Left lung (tissue), 14 donors: ENCODE measurements at places on chromosomes 2 and 18.

GRCh38 chr2:159399716-159400415 is 113.4 kb upstream of the WDSUB1 start:
- H3K27ac ChIP-seq, result no peak overlapping the region
- H3K4me3 ChIP-seq, result no peak overlapping the region
- H3K27me3 ChIP-seq, result no peaks in the 10 kb centered on the region
- DNase-seq, result no peak

- H3K27ac ChIP-seq, result no peak overlapping the region
- peaks cover 4% of the 10 kb centered on the region for H3K4me1 ChIP-seq
- peak; percentile 20 for DNase-seq
- H3K36me3 ChIP-seq, result peaks cover 83% of the 10 kb centered on the region
- no peak overlapping the region for H3K4me3 ChIP-seq
These were observed 18.0 kb downstream of the ZC3H15 start for GRCh38 chr2:186503827-186504606.

DNA sequence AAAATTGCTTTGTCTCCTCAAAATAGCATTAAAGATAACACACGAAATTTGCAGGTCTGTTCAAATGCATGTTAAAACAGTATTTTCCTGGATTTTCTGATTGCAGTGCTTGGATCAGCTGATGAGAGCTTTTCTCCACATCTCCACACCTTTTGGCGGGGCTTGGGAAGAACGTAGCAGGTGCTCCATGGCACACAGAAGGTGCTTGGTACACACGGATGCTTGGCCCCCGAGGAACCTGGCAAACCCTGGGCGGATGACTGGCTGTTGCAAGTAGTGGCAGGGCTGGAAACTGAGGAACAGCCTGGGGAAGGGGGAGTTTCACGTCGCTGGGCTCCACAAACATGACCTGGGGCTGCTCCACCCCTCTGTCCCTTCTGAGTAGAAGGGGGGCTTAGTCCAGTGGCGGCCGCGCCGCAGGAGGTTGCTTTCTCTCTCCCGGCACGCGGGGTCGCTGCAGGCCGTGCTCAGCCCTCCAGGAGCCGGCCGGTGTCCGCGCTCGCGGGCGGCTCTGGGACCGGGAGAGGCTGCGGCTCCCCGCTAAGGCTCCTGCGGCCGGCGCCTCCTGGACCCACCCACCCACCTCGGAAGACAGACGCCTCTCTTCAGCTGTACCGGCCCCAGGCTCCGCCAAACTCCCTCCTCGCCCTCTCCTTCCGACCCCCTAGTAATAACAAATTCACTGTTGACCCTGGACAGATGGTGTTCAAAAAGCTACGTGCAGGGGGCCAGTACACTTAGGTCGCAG is 69.3 kb downstream of the MARCO start:
- no peak overlapping the region for H3K4me3 ChIP-seq
- no peak overlapping the region for H3K27ac ChIP-seq
- H3K36me3 ChIP-seq, result no peaks in the 10 kb centered on the region
- peak; percentile 88 for DNase-seq

- DNase-seq, result no peak
- no peaks in the 10 kb centered on the region for H3K4me1 ChIP-seq
- H3K36me3 ChIP-seq, result no peaks in the 10 kb centered on the region
- no peak overlapping the region for H3K27ac ChIP-seq
These were observed 34.9 kb downstream of the MGAT5 start for GRCh38 chr2:134288814-134289213.

DNA sequence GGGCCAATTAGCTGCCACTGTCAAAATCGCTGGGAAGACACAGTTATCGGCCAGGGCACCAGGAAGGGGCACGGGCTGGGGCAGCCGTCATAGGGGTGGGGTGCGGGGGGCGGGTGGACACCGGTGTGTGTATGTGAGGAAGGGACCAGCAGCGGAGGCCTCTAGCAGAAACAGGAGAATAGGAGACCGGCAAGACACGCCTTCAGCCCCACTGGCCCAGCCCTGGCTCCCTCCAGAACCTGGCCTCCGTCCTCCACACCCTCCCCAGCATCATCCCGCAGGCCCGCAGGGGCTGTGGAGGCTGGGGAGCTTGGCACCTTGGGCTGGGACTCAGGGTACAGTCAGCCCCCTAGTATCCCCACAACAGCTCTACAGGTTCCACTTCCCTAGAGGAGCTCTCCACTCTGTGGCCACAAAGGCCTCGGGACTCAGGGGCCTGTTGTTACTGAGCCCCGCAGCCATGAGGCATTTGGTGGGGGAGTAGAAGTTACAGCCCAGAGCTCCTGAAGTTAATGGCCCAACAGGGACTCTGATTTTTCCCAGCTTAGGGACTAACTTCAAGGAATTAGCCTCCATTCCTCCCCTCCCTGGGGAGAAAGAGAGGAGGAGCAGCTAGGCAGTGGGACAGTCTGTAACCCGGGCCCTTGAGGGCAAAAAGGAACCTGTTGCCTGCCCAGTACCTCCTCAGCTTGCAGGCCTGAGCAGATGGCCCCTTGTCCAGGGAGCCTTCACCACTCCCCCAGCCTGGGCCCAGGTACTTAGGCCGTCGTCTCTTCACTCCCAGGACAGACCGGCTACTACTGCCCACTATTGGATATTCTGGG is 19.9 kb downstream of the SH2D6 start:
- H3K4me1 ChIP-seq, result peaks cover 17% of the 10 kb centered on the region
- no peak for DNase-seq
- no peaks in the 10 kb centered on the region for H3K36me3 ChIP-seq
- peak overlapping the region; percentile 99 for H3K27ac ChIP-seq

DNA sequence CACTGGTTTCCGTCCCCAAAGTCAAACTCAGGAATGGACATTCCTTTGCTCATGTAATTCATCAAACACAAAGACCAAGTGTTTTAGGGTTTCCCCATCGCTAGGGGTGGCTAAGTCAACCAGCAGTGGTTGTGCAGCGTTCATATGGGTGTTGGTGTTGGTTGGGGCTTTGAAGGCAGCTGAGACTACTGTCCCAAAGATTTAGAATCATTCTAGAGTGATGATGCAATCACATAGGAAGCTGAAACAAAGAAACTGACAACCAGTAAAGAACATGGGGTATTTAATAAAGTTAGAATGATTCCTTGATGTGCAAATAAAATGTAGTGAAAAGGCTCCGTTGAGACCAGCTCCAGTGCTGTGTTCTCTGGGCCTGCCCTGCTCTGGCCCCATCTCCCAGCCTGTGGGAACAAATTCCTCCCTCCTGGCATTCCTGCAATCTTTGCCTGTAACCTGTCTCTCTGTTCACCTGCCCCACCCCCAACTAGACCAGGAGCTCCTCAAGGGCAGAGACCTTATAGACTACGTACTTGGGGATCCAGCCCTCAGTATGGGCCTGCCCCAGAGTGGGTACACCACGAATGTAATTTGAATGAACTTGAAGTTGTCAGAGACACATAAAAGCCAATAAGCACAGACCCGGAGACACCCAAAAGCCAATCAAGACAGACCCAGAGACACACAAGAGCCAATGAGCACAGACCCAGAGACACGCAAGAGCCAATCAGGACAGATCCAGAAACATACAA is 191.7 kb upstream of the TWIST2 start:
- H3K4me3 ChIP-seq, result no peak overlapping the region
- H3K27ac ChIP-seq, result no peak overlapping the region
- no peaks in the 10 kb centered on the region for H3K27me3 ChIP-seq
- no peaks in the 10 kb centered on the region for H3K36me3 ChIP-seq
- DNase-seq, result no peak
